Activated effector memory CD4-positive, alpha-beta T cell treated with anti-CD3 and anti-CD28 coated beads, Interleukin-2, amount 50 U/mL, for 16 hours (primary cell): ENCODE measurements at places on chromosomes 11 and 22.

GRCh38 chr11:33016654-33017053, 976 bp downstream of the DEPDC7 start:
- DNase-seq: no peak

- no peak for DNase-seq
Observed at GRCh38 chr22:35446365-35446764, 46.4 kb downstream of the MCM5 start.

DNA sequence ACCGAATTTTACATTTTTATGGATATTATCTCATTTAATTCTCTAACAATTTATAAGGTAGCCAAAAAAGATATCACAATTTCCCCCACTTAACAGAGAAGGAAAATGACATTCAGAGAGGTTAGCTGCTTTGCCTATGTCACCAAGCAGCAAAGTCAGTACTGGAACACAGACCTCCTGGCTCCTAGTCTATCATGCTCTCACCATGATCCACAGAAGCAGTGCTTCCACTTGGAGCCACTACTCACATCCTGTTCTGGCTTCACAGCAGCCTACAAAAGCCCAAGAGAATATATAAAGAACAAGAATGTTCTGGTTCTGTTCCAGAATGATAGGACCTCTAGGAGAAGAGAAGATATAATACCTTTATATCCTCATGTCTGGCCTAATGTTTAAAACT, 59.5 kb upstream of the SCUBE2 start:
- DNase-seq: no peak

DNA sequence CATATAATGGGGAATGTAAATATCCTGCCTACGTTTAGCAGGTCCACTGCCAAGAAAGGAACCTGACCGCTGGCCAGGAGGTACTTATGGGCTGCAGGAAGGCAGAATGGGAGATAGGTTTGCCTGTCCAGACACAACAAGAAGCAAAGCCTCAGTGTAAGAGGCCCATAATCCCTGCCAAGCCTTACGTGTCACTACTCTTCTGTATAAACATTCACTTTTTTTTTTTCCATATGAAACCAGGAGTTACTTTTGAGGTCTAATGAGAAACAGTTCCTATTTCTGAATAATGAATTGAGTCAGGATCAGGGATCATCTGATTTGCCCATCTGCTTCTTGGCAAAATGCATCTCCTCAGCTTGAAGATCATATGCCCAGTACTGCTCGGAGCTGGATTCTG, 230.2 kb downstream of the NTM start:
- DNase-seq: no peak

GRCh38 chr22:42945736-42946135, 69.2 kb downstream of the PACSIN2 start:
- DNase-seq: no peak

DNA sequence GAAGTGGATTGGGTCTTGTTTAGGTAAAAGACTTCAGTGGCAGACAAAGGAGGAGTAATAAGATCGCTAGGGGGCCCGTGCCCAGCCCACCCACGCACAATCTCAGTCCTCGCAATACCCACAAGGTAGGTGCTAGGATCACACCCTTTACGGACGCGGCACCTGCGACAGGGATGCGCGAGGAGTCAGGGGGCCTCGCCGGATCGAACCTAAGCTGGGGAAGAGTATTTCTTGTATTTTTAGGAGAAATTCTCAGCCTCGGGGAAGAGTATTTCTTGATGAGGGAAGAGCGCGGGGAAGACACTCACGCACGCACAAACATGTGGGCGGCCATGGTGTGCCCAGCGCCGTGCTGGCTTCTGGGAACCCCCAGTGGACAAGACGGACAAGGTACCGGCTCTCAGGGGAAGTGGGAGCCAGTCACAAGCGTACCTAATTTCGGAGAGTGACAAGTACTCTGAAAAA, 745 bp upstream of the FAM118A start:
- no peak for DNase-seq

DNA sequence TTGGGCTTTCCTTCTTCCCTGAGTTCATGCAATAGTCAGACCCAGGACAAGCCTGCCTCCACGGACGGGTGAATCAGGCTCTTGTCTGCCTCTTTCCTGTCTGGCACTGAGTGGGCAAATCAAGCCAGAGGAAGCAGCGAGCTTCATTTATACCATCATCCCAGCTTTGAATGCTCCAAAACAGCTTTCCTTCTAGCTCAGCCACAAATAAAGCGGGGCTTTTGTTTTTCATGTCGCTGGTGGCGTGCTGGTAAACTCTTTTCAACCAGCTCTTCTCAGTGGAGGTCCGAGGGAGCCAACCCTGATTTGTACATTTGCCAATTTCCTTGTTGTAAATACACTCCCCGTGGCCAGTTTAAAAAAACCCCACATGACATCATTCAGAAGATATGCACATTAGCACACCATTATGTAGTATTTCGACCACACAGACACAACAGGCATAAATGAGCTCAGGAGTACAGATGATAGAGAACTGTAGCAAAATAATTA, 8.6 kb downstream of the C11orf91 start:
- no peak for DNase-seq

DNA sequence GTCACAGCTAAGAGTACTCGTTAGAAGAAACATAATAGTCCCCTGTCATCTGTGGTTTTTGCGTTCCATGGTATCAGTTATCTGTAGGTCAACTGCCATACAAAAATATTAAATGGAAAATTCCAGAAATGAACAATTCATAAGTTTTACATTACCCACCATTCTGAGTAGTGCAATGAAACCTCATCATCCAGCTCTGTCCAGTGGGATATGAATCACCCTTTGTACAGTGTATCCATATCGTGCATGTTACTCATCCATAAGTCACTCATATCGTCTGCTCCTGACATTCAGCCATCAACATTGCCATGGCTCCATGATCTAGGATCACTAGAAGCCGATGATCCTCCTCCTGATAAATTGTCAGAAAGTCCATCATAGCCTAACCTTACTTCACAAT, 174.9 kb upstream of the C11orf87 start:
- DNase-seq: no peak

DNA sequence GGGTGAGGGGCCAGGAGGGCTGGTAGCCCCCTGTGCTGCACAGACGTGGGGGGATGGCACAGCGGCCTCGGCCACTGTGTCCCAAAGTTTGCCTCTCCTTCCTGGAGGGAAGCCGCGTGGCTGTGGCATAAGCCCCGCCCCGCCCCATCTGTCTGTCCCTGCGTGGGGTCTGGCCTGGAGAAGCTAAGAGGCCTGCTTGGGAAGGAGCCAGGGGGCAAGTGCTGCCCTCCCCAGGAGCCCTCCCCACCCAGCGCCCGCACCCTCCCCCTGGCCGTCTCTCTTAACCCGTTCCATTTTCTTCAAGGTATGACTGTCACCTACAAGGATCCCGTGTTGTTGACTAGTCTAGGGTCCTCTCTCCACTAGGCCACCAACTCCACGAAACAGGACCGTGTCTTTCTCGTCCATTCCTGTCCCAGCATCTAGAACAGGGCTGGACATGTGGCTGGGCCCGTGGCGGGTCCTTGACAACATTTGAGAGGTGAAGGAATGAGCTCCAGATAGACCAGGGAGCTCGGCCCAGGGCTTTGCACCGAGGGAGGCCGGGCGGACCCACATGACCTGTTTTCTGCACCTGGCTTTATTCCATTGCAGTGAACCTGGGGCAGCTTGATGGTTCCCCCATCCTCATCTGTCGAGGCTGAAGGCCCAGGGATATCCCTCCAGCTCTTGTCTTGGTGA, 428.0 kb downstream of the TBC1D22A start:
- peak; percentile 51 for DNase-seq

DNA sequence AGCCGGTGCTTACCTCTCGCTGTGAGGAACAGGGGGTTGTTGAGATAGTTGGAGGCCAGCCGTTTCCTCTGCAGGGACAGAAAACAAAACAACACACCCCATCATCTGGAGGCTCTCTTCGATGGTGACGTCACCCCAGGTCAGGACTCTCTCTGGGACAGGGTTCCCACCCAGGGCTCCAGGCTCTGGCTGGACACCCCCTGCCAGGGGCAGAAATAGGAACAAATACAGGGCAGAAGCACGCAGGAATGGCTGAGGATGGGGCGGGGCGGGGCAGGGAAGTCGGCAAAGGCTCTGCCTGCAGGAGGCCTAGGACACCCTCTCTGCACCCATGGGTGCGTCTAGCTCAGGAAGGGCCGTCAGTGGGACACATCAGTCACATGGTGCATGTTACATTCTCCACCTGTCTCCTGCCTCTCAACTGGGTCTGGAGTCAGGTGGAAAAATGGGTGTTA, 118.5 kb downstream of the PHF21B start:
- no peak for DNase-seq

DNA sequence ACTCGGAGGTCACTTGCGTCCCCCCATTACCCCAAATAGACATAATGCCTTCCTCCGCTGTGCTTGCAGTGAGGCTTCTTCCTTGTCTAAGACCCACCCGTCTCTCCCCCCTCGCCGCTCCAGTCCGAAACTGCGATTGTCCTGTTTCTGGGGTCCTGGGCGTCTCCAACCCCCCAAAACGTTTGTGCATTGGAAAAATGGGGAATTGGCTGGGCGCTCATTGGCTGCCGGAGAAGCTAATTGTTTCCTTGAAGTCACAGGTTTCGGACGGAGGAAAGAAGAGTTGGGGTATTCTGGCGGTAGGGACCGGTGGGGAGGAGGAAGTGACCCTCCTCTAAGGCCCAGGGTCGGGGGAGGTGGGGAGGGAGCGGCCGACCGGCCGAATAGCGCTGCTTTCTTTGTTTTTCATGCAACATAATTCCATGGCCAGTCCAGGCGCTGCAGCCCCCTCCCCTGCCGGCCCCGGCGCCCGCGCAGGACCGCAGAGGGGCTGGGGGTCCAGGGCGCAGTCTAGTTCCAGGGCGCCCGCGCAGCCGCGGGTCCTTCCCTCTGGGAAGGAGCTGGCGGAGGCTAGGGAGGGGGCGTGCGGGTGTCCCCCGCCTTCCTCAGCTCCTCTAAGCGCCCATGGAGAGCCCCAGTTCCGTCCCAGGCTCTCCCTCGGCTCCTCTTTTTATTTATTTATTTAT, 12.7 kb upstream of the CPT1A start:
- DNase-seq: no peak

GRCh38 chr11:91946397-91946951, 278.1 kb upstream of the FAT3 start:
- DNase-seq: no peak

DNA sequence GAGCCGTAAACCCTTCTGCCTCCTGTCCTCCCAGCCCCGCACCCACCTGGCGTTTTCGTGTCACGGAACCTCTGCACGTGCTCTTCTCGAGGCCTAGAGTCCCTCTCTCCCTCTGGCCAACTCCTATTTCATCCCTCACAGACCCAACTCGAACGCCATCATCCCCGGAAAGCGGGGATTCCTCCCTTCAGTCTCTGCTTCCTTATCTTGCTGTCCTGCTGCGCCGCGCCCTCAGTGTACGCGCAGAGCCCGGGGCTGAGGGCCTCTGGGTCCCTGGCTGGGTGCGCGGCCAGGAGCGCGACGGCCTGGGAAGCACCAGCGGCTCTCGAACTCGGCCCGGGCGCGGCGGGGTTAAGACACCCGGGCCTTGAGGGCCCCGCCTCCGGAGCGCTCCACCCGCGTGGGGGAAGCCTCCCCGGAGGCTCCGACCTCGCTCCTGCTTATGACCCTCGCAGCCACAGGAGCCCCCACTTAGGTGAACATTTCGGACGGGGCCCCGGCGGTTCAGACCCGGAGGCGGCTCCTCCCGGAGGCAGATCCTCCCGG, 398 bp upstream of the ATG16L2 start:
- no peak for DNase-seq

DNA sequence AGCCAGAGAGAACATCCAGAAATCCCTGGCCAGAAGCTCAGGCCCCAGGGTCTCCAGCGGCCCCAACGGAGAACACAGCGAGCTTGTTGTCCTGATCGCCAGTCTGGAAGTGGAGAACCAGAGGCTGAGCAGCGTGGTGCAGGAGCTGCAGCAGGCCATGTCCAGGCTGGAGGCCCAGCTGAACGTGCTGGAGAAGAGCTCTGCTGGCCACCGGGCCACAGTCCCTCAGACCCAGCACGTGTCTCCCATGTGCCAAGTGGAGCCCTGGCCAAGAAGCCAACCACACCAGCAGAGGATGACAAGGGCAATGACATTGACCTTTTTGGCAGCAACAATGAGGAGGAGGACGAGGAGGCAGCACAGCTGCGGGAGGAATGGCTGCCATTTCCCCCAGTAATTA, 20.6 kb upstream of the SCGB1D1 start:
- no peak for DNase-seq

GRCh38 chr11:123000721-123001120, 19.1 kb upstream of the BSX start:
- DNase-seq: no peak

- DNase-seq: no peak
Observed at GRCh38 chr11:110128161-110128560, 35.0 kb downstream of the ZC3H12C start.

- no peak for DNase-seq
Observed at GRCh38 chr11:105673089-105673488, 63.2 kb downstream of the GRIA4 start.

DNA sequence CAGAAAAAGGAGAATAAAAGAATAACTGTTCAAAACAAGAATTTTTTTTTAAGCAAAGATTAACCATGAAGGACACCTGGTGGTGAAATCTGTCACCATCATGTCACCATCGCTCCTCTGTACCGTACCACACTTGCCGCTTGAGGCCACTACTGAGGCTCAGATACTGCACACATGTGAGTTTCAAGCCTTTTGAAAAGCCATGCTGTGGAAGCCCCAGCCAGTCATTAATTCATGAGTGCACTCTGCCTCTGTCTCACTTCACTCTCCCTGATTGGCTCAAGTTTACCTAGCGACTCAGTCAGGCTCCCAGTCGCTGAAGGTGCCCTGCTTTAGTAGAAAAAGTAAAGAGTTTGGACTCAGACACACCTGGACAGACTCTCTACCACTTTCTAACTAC, 6.6 kb upstream of the MS4A12 start:
- no peak for DNase-seq

- no peak for DNase-seq
Observed at GRCh38 chr11:4578624-4579023, 2.9 kb upstream of the OR52I2 start.

DNA sequence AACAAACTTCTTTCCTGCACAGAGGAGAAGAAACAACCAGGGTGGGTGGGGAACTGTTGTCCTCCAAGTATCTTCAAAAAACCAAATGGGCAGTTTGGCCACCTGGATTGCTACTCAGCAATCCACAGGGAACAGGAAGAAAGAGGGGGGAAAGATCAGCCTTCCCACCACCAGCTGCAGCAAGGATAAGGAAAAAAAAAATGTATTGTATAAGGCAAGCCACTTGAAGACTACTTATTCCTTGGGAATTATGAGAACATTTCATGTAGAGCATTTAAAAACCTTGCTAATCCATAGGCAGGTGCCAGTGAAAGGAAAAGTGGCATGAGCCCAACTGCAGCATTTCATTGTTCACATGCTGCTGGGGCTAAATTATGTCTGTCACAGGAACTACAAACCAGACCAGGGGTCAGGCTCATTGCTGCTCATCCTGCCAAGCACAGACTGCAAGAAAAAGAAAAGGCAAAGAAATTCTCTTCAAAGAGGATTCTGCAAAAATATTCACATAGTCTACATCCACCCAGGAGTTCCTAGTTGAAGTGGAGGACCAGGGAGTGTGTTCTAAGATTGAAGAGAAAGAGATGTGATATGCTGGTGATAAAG, 2.2 kb downstream of the RAB30 start:
- no peak for DNase-seq

GRCh38 chr22:26735019-26735409, 77.6 kb downstream of the MIAT start:
- DNase-seq: no peak
